Stimulated activated CD8-positive, alpha-beta memory T cell treated with anti-CD3 and anti-CD28 coated beads, Interleukin-4, amount 100 ng/mL, for 24 hours (primary cell): ENCODE measurements at places on chromosomes 16 and 17.

DNA sequence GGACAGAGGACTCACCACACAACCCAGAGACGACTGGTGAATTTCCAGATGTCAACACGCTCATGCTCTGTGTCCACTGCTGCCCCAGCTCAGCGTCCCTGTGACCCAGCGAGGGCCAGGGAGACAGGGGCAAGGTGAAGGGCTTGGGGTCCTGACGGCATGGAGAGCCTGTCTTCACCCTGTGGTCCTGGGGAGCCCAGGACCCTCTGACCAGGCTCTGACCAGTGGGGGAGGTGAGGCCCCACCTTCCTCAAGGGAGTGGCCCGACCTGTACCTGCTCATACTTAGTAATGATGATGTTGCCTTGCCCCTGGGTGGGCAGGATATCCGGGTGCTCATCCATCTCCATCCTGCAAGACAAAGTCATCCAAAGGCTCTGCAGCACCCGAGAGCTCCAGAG is 39.8 kb downstream of the TNFRSF13B start:
- no peak for DNase-seq

DNA sequence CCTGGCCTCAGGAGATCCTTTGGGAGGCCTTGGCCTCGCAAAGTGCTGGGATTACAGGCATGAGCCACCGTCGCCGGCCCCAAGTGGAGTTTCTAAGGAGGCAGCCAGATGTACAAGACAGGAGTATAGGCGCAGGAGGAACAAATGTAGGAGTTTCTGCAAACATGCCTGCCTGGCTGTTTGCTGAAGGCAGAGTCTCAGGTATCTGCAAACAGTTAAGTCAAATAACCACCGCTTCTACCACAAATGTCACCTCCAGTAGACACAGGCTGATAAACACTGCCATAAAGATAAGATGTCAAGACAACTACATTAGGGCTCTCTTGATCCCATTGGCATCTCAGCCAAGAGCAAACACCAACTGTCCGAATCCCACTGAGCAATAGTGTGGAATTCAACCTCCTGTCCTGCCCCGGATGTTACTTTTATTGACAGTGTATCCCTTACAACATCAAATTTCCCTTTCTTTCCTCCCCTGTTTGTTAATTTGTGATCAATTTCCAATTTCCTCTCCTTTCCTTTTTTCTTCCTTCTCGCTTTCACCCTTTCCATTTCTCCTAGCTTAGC is 5.6 kb upstream of the COG1 start:
- no peak for DNase-seq

GRCh38 chr17:75078284-75079022 is 9.3 kb upstream of the SLC16A5 start:
- no peak for DNase-seq

- DNase-seq: no peak
Observed at GRCh38 chr16:17233318-17234002, 237.3 kb downstream of the XYLT1 start.

DNA sequence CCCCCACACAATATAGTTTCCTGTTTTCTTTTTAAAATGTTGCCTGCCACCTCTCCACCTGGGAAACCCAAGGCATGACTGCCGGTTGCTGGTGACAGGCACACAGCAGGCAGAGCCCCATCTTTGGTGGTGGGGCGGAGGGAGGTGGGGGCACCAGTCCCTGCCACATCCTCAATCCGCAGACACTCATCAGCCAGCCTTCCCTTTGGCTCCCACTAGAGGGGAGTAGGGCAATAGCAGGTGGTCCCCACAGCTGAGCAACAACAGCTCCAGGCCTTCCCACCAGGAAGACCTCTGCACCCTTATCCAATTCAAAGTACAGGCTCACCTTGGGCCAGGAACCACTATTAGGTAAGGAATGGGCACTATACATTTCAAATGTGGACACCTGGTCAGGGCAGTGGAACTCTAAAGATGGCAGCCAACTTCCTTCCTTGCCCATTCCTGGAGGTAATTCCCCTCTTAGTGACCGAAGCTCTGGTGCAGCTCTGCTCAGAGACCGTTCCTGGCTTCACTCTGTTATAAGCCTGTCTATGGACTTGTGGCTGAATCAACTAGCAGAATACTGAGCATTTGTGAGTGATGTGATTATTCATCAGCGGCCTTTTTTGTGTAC is 13.9 kb downstream of the RECQL5 start:
- no peak for DNase-seq

DNA sequence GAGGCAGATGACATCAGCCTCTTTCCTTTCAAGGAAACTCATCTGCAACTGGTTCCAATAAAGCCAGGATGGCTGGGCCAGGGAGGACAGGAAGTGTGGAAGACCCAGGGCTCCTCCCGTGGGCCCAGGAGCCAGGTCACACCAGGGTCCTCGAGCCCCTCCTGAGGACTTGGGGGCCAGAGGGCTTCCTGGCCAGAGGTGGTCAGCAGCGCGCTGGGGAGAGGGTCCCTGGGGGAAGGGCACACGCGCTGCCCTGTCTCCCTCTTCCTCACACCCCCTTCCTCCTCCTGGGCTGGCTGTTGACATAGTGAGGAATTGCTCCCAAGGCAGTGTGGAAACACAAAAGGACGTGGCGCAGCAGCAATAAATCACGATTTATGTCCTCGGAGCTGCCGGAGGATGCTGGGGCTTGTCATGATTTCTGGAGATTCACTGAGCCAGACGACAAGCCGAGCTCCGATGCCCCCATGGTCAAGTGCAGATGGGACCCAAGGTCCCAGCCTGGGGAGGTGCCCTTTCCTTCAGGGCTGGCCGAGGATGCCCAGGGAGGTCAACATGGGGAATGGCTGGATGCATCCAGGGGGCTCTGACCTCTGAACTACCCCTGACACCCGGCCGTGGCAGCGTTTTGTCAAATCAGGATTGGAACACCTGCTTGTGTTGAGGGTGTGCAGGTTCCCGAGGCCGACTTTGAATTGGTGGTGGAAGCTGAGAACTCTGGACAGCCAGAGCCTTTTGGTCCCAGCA is 152.6 kb downstream of the IRF8 start:
- DNase-seq: no peak

DNA sequence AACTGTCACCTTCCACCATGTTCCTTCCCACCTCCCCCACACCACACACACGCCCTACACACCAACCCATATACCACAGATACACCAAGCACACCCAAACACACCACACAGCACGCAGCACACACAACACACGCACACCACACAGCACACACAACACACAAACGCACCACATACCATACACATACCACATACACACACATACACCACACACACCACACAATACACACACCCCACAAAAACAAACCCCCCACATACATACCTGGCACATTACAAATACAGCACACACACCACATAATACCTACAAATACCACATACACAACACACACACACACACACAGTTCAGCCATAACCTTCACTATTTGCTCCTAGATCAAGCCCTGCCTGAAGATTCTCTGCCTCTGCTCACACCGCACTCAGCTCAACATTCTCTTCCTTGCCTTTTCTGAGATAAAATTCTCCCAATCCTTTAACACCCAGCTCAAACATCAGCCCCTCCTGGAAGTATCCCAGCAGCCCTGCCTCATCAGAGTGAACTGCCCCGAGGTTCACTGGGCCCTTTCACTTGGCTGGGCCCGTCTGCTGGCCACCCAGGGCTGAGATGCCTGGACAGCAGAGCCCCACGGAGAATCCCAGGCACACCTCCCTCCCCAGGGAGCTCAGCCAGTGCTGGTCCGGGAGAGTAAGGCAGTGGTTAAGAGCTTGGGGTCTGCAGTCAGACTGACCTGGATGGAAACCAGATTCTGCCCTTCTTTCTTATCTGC is 31.9 kb upstream of the CPNE2 start:
- no peak for DNase-seq
